ENCODE measurements at places on chromosomes 13 and 19.

- no peak for DNase-seq
These were observed 200.2 kb downstream of the COL4A1 start for GRCh38 chr13:110106726-110107125.

DNA sequence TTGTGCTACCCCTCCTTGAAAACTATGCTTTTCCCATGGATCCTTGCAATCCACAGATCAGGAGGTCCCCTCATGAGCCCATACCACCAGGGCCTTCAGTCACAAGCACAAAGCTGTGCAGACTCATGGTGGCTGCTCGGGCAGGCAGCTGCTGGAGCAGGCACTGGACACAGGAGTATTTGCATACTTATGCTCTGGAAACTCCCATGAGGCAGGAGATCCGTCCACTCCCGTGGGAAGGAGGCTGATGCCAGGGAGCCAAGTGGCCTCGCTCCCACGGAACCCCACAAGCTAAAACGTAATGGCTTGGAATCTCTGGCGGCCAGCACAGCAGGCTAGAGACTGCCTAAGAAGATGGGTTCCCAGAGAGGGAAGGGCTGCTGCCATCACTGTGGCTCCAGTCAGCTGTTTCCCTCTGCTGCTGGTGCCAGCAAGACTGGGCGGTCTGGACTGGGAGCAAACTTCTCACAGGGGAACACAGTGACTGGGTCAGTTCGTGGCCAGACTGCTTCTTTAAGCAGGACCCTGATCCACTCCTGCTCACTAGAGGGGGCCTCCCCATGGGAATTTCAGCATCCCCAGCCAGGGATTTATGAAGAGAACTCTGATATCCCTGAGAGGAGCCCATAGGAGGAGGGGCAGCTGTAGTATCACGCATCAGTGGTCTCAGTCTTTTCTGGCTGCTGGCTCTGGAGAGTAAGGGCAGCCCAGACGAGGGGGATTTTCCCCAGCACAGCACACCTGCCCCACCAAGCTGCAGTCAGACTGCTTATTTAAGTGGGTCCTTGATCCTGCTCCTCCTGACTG is 370.3 kb upstream of the ATXN8OS start:
- no peak for DNase-seq

DNA sequence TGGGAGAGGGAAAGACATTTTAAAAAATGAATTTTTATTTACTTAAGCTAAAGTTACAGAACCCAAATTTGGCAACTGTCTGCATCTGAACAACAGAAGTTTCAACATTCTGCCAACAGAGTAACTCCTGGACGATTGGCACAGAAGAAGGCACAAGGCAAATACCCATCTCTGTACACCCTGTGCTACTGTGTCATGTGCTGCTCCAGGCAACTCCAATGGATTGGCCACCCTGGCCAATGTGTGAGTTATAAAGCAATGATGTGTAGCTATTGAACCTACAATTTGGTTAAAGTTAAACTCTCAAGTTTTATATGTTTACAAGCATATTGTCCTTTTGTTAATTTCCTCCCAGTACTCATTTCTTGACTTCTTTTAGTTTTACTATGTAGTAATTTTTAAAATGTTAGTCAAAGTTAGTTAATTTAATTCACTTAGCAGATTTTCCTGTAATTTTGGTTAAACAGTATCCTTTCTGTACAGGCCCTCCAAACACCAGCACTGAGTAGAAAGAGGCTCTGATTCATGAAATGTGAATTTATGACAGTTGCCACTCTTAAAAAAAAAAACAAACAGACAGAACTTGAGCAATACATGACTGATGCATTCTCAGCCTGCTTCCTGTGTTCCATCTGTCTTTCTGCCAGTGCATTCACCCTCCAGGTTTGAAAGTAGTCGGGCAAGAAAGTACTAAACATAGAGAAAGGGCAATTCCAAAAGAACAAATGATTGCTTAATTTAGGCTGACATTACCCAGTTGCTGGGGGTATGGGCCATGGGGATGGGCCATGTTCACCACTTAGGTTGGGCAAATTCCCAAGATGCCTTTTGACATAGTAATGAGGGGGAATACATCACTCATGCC is 5.9 kb downstream of the STARD13 start:
- no peak for DNase-seq

- DNase-seq: no peak
These were observed 67.3 kb downstream of the ZAR1L start for GRCh38 chr13:32247887-32248286.

DNA sequence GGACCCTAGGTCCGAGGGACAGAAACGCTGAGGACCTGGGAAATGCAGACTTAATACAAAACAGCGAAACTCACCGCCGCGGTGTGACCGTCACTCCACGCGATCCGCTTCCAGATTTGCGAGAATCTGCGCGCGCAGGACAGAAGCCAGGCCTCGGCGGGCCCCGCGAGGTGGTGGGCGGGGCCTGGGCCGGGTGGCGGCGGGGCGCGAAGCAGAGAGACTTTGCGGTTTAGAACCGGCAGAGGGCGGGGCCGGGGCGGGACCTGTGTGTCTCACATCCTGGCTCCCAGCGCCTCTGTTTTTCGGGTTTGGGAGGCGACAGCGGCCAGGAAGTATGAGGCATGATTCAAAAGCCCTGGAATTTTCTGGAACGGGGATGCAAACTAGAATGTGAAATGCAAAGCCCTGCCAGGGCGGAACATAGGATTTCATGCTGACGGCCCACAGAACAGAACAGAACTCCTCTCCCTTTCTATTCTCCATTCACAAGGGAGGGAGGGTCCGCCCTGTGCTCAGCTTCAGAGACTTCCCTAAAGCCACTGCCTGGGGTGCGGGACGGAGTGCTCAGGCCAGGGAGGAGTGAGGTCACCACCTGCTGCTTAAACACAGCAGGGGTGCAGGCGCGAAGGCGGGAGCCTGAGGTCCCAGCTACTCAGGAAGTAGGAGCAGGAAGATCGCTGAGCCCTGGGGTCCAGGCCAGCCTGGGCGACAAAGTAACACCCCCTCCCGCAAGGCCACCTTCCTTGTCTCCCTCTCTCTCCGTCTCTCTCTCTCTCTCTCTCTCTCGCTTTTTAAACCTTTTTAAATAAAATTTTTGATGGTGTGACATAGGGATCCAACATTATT is 44.3 kb downstream of the ZNF611 start:
- DNase-seq: peak; percentile 56

DNA sequence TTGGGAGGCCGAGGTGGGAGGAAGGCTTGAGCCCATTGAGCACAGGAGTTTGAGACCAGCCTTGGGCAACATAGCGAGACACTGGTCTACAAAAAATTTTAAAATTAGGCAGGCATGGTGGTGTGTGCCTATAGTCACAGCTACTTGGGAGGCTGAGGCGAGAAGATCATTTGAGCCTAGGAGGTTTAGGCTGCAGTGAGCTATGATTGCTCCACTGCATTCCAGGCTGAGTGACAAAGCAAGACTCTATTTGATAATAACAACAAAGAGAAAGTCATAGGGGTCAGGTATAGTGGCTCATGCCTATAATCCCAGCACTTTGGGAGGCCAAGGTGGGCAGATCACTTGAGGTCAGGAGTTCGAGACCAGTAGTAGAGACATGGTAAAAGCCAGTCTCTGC is 4.6 kb upstream of the SLC44A2 start:
- DNase-seq: no peak

DNA sequence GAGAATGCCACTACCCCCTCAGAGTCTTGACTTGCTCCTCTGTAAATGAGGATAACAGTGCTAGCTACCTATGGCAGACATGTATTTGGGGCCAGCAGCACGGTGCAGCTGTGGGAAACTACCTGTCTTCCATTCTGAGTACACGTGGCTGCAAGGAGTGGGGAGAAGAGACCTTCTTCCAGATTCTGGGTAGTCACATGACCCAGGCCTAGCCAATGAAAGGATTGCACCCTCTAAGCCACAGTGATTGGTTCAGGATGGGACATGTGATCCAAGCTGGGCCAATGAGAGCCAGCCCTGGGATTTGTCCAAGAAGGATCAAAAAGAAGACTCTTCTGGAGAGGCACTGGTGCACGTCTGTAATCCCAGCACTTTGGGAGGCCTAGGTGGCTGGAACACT is 5.5 kb downstream of the ZNRF4 start:
- no peak for DNase-seq

DNA sequence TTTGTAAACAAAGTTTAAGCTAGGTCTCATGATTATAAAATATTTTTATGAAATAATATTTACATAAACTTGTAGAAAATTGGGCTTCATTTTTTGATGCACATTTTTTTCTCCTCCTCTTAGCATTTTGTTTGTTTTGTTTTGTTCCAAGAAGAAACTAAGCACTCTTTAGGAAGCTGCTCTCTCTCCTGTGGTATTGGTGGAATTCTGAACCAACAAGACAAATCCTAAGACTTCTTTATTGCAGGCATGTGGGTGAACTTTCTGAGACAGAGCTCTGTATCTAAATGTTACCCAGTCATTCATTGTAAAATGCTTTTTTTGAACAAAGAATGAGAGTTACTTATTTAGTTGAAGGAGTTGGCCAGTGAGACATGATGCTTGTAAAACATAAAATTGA is 39.3 kb downstream of the LMO7 start:
- no peak for DNase-seq

DNA sequence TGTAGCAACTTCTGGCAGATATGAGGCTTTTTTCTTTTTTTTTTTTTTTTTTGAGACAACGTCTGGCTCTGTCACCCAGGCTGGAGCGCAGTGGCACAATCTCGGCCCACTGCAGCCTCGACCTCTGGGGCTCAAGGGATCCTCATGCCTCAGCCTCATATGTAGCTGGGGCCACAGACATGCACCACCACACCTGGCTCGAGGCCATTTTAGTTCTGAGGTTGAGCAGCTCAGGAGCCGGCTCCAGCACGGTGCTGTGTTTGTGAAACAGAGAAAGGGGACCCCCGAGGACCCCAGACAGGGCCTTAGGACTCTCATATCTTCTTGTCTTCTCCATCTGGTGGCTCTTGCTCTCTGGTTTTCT is 3.4 kb upstream of the FLT3LG start:
- no peak for DNase-seq

All from esophagus squamous epithelium (tissue), 5 donors.